LHCN-M2 (cell line): ENCODE measurements at places on chromosomes 6 and 20.

DNA sequence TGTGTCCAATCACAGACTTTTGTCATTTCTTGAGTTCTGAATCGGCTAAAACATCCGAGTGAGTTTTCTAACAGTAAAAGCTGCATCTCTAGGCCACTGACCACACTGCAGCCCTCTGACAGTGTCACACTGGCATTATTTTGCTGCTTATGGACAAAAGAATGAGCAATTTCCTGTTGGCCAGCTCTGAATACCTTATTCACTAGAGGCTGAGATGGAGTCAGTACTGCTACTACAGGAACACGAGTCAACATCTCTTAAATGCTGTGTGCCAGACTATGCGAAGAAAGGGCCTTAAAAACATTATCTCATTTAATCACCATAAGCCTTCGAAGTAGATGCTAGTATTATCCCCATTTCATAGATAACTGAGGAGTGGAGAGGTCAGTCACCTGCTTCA, 42.5 kb upstream of the IPCEF1 start:
- DNase-seq: peak; percentile 45

DNA sequence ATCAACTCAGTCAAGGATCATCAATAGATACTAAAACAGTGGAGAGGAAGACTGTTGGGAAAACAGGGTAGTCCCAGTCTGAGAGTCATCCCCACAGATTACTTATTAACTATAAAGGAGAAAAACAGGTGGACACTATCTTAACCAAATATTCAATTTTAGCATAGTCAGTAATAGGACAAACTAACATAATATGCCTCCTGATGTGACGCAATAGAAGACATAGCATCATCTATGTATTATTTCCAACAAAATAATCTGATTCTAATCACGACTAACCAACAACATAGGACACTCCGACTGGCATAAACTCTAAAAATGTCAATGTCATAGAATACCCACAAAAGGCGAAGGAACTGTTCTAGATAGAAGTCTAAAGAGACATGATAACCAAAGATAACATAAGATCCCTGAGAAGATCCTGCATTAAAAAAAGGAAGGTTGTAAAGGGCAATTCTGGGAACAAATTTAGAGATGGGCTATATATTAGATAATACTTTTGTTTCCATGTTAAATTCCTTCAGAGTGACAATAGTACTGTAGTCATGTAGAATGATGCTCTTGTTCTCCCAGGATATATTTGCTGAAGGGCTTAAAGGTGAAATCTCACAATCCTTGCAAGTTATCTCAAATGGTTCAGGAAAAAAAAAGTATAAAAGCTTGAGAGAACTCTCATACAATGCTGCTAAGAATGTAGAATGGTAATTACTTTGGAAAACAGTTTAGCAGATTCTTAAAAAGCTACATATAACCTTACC, 28.9 kb downstream of the ILRUN start:
- no peak for DNase-seq

- DNase-seq: no peak
Observed at GRCh38 chr6:137791281-137792159, 75.5 kb upstream of the TNFAIP3 start.

DNA sequence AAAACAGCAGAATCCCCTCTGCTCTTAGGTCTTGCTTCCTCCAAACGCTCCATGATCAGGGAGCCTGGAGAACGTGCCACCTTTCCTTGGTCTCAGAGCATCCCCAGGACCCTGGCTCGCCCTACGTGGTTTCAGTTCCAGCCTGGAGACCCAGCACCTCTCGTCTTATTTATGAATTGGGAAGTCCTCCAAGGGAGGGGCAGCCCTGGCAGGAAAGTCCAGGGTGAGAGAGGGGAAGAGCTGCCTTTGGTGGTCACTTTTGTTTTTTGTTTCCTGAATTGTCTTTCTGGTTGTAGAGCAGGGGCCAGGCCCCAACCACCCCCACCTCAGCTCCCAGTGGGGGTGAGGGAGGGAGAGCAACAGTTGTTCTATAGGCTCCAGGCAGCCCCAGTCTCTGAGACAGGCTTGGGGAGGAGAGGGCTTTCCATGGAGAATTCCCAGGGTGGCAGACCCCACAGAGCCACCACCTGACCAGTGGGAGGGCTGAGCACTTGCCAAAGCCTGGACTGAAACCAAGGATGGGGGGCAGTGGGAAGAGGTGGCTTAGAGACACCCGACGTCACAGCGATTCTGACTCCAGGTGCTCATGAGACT, 88.8 kb downstream of the PRND start:
- DNase-seq: no peak

GRCh38 chr6:123794190-123794589, 9.5 kb upstream of the NKAIN2 start:
- DNase-seq: no peak

DNA sequence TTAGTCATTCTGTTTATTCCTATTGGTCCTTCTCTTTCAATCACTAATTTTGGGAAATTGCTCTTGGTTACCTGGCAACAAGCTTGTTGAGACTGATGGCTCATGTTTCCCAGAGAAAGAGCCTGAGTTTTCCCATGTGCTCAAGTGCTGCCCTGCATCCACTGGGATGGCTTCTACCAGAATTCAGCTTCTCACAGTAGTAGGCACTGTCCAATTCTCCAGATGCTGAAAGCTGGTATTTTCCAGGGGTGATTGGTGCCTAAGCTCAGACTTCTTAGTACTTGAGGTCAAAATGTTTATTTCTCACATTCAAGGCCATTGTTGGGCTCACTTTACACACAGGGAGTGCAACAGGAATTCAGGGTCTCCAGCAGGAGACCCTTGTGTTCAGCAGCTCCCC, 29.1 kb upstream of the SLC2A12 start:
- peak; percentile 6 for DNase-seq

- DNase-seq: peak; percentile 41
Observed at GRCh38 chr20:14838663-14839628, 501.5 kb upstream of the FLRT3 start.

- no peak for DNase-seq
Observed at GRCh38 chr6:22656706-22657351, 87.5 kb downstream of the HDGFL1 start.

GRCh38 chr20:1992359-1993110, 1.3 kb downstream of the PDYN start:
- DNase-seq: no peak

- DNase-seq: peak; percentile 80
Observed at GRCh38 chr20:1322511-1323245, 6.3 kb downstream of the SDCBP2 start.

- no peak for DNase-seq
Observed at GRCh38 chr20:50577175-50578018, 67.2 kb downstream of the PTPN1 start.
